Islet precursor cell (in vitro differentiated cells): ENCODE measurements at places on chromosomes 2 and 18.

DNA sequence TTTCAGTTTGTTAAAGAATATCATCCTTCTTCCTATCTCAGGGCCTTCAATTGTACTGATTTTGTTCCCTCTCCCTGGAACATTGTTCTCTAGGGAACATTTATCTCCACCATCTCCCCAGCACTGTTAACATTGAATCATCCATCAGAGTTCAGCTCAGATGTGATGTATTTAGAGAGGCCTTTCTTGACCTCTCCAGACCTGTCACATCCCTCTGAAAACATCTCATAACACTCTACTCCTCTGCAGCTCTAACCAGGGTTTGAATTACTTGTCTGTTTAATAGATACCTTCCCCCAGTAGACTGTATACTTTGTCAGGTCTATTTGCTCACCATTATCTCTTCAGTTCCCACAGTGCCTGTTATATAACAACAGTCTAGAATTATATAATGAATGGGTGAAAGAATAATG is 98.6 kb downstream of the GALNT1 start:
- DNase-seq = no peak

- no peak for DNase-seq
These were observed 22.6 kb upstream of the USP34 start for GRCh38 chr2:61493523-61493942.

GRCh38 chr2:134253804-134254203 is at the start of gene MGAT5:
MGAT5 (plus strand) TSS chr2:134254072; CDS start chr2:134254404, 332 bp downstream.
- DNase-seq = no peak

- no peak for DNase-seq
These were observed 91.3 kb downstream of the SATB2 start for GRCh38 chr2:199366406-199366805.

GRCh38 chr2:141003967-141004657 is 1126.7 kb downstream of the LRP1B start:
- DNase-seq = no peak
